ENCODE measurements at places on chromosomes 12 and 14.
A peak's percentile ranks its signal among the peaks of the same experiment; 100 is the strongest.

- peak; percentile 32 for DNase-seq
These were observed 106.1 kb downstream of the PAX9 start for GRCh38 chr14:36767603-36768281.

- no peak for DNase-seq
These were observed 344.2 kb downstream of the ATP23 start for GRCh38 chr12:58285551-58285950.

DNA sequence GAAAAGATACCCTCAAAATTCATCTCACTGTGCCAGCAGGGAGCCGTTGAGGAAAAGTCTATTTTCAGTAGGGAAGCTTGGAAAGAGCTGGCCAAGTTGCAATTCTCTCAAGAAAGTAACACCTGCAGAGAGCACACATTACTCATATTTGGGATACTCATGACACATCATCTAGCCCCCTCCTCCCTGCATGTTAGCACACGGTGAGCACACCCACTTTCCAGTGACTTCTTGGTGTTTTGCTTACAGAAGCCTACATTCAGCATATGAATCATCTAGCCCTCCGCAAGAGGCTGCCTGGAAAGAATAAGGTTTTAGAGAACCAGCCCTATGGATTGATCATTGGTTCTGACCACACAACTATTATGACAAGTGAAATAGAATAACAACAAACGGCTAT, 124.5 kb downstream of the PTPRO start:
- DNase-seq, result no peak

DNA sequence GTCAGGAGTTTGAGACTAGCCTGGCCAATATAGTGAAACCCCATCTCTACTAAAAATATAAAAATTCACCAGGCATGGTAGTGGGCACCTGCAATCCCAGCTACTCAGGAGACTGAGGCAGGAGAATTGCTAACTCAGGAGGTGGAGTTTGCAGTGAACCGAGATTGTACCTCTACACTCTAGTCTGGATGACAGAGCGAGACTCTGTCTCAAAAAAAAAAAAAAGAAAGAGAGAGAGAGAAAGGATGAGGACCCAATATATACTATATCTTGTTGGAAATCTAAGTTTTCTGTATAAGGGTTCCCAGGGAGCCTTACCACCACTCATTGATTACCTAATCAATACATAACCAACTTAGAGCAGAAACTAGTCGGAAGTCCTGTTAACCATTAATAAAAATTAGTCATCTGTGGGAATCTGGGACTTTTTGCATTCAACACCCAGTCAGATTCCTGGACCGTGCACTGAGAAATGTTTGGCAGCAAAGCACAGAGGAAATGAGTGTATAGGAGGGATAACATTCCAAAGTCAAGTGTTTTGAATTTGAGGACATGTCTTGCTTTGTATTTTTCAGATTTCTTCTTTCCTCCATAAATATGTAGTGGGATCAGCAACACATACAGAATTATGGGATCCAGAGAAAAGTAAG, 44.8 kb upstream of the NR2C1 start:
- peak; percentile 48 for DNase-seq

GRCh38 chr14:53963320-53964227, 6.9 kb upstream of the BMP4 start:
- DNase-seq, result peak; percentile 75

DNA sequence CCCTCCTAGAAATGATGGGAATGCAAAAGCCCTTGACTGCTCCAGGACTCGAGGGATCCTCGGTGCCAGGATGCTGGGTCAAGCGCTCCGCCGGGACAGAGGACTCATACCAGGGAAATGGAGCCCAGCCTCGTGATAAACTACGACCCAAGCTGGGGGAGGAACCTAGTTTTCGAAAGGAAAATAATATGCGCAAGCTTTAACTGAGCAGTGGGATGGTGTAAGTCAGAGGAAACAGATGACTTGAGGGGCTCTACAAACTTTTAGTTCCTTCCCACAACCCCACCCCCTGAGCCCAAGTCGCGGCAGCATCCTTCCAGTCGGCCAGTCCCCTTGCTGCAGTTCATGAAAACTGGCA, 654 bp upstream of the SUPT16H start:
- no peak for DNase-seq

DNA sequence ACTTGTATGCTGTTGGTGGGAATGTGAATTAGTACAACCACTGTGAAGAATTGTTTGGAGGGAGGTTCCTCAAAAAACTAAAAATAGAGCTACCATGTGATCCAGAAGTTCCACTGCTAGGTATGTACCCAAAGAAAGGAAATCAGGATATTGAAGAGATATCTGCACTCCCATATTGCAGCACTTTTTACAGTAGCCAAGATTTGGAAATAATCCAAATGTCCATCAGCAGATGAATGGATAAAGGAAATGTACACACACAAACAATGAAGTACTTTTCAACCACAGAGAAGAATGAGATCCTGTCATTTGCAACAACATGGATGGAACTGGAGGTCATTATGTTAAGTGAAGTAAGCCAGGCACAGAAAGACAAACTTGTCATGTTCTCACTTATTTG, 25.9 kb downstream of the TIGAR start:
- no peak for DNase-seq

DNA sequence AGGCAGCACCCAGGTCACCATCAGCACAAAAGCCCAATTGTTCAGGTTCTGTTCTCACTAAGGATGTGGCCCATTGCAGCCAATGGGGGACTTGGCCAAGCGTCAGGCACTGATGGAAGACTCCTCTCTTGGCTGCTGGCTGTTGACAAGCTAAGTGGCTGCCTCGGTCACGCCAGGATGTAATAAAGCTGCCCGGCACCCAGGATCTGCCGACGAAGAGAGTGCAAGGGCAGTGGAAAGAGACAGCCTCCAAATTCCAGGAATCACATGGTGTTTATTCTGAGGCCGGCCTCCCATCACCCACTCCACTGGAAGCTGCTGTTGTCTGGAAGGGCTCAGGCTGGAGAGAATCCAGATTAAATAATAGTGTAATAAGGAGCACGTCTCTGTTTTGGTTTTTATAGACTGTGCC, 451.8 kb upstream of the TBX3 start:
- DNase-seq, result no peak

- DNase-seq, result peak; percentile 84
These were observed 57.7 kb downstream of the ARF6 start for GRCh38 chr14:49950275-49951228.

DNA sequence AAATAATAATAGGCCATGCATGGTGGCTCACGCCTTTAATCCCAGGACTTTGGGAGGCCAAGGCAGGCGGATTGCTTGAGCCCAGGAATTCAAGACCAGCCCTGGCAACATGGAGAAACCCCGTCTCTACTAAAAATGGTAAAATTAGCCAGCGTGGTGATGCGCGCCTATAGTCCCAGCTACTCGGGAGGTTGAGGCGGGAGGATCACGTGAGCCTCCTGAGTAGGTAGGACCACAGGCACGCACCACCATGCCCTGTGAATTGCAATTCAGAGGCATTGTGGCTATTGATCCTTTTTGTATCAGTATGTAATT, 2.3 kb downstream of the ARHGDIB start:
- no peak for DNase-seq

DNA sequence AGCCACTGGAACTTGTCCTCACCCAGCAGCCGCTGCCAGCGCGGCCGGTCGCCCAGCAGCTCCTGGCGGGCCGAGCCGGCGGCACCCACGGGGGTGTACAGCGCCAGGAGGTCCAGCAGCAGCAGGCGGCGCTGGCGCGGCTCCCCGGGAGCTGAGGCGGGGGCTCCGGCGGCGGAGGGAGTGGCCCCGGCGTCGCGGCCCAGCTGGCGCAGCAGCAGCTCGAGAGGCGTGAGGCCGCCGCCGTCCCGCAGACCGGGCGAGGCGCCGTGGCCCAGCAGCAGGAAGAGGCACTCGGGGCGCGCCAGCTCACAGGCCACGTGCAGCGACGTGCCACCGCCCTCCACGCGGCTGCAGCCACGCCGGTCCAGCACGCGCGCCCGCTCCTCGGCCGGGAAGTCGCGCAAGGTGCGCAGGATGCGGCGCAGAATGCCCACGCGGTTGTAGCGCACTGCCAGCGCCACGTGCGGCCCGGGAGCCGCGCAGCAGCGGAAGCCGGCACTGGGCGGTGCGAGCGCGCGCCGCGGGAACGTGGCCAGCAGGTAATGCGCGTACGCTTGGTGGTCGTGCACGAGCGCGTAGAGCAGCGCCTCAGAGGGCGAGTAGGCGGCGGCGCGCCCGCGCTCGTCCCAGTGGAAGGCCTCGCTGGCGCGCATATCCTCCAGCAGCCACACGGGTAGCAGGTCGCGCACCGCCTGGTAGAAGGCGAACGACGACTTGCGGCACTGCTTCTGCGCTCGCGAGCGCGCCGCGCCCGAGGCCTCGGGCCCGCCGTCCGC, 2.3 kb downstream of the ANKRD9 start:
- DNase-seq, result no peak

- no peak for DNase-seq
These were observed 125.1 kb downstream of the GPR65 start for GRCh38 chr14:88130057-88130432.

GRCh38 chr12:58159941-58160340, 218.6 kb downstream of the ATP23 start:
- DNase-seq, result no peak

GRCh38 chr12:66531766-66532165, 147.1 kb downstream of the GRIP1 start:
- DNase-seq, result no peak

DNA sequence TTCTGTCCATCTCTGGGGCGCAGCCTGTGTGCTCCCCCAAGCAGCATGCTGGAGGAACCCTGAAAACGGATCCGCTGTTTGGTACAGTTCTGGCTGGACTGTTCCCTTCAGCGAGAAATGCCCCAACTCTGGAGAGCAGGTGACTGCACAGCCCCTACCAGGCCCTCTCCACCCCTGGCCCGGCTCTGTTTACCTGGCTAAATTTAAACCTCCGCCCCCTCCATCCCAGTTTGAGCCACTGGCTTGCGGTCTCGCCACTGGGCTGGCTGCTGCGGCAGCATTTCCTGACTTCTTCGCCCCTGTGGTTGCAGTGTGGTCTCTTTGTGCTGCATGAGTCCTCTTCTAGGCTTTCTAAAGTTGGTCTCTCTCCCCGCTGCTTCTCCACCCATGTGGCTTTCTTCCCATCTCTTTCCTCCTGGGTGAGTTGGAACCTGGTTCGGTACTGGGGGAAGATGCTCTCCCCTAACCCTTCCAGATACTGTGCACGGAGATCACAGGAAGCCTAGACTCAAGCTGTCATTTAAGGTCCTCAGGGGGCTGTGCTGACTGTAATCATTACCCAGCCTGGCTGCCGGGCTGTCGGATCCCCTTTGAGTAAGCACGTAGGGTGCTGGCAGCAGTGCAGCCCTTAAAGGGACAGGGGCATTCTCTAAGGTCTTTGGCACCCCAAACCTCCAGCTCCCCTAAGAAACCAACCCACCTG, 60.6 kb downstream of the FBXL14 start:
- peak; percentile 23 for DNase-seq

GRCh38 chr12:91991399-91992187, 154.1 kb downstream of the BTG1 start:
- DNase-seq, result no peak

DNA sequence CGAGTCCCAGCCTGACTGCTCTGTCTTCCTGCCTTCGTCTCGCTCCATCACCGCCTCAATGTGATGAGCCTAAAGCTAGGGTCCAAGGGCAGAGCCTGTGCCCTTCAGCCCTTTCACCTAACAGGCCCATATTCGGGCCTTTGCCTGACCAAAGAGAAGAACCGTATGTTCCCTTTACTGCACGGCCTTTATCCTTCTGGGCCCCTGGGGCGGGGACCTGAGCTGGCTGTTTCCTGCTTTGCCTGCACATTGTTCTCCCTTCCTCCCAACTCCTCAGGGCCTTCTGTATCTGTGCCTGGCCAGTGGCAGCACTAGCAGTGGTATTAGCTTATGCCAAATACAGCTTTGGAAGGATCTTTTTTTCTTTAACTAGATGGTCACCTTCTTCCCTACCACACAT, 8.5 kb upstream of the MYL6B start:
- DNase-seq, result no peak

DNA sequence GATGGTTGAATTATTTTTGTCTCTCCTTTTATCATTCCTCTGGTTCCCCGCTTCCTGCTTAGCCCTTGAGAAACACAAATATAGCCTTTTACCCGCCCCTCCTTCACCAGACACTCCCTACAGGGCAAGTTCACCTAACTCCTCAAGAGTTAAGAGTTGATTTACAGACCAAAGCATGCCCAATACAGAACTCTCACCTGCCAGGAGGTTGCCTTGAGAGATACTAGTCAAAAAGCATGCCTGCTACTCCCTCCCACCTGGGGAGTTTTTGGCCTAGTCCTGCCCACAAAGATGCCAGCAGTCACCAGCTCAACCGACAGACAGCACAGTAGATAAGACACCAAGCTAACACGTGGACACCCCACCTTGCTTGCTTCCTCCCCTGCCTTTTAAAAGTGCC, 11.2 kb downstream of the LGMN start:
- DNase-seq, result no peak

- no peak for DNase-seq
These were observed 904.8 kb upstream of the TMEM132C start for GRCh38 chr12:127362121-127362520.

All from Calu3 (cell line).